D721Med (cell line): ENCODE measurements at places on chromosomes 1 and 21.

GRCh38 chr1:67627906-67628305 lies 57.1 kb upstream of the GADD45A start:
- no peak for DNase-seq

- DNase-seq = no peak
Observed at GRCh38 chr21:40964691-40965090, 117.7 kb upstream of the DSCAM start.

DNA sequence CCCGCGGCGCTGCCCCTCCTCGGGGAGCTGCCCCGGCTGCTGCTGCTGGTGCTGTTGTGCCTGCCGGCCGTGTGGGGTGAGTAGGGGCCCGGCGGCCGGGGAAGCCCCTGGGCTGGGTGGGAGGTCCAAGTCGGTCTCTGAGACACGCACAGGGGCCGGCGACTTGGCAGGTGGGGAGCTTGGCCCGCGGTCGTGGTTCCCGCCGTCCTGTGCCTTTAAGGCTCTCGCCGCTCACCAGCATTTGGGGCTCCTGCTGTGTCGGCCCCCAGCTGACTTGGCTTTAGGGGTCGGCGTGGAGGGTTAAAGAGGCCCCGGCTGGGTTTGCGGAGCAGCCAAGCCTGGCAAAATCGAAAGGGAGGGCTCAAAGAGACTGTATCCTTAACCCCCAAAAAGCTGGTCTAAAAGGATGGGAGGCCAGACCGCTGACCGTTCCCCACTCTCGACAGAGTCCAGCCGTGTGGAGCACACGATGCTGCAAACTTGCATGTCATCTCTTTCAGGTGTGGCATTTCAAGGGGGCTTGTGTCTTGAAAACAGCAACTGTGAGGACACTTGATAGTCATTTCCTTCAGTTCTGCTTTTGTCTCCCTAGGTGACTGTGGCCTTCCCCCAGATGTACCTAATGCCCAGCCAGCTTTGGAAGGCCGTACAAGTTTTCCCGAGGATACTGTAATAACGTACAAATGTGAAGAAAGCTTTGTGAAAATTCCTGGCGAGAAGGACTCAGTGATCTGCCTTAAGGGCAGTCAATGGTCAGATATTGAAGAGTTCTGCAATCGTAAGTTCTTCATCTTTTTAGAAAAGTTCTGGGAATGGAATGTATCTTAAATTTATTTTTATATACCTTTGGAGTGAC lies 540 bp downstream of the CD55 start:
- DNase-seq = no peak

DNA sequence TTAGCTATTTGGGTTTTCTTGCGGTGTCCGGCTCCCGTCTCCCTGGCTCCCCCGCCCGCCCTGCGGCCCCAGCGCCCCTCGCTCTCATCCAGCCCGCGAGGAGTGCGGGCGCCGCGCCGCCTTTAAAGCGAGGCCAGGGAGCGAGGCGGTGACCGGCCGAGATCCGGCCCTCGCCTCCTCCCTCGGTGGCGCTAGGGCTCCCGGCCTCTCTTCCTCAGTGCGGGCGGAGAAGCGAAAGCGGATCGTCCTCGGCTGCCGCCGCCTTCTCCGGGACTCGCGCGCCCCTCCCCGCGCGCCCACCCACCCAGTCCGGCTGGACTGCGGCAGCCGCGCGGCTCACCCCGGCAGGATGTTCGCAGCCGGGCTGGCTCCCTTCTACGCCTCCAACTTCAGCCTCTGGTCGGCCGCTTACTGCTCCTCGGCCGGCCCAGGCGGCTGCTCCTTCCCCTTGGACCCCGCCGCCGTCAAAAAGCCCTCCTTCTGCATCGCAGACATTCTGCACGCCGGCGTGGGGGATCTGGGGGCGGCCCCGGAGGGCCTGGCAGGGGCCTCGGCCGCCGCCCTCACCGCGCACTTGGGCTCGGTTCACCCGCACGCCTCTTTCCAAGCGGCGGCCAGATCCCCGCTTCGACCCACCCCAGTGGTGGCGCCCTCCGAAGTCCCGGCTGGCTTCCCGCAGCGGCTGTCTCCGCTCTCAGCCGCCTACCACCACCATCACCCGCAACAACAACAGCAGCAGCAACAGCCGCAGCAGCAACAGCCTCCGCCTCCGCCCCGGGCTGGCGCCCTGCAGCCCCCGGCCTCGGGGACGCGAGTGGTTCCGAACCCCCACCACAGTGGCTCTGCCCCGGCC lies 492 bp downstream of the HLX start:
- DNase-seq = no peak

- DNase-seq = no peak
Observed at GRCh38 chr21:25370311-25370744, 237.0 kb downstream of the MRPL39 start.

DNA sequence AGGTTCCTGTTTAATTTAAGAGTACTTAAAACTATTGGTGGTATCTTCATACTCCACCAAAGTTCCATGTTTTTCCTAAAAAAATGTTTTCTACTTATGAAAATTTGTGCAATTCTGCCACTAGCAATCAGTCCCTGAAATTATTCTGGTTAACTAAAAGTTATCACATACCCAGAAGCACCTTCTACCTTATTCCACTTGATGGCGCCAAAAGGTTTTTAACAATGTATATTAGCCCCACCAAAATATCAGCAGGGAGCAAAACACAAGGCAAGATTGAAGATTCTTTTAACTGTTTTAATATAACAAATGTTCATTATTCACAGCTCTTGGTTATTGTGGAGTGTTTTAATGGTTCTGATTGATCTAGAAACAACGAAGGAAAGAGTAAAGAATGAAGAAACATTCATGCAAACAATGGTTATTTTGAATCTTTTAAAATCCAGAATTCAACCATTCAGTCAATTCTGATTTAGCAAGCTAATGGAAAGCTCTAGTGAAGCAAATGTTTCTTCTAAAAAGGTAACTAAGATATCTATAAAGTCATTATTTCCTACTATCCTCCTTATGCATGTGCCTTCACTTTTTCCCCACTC lies 67.2 kb downstream of the TTLL7 start:
- DNase-seq = no peak

DNA sequence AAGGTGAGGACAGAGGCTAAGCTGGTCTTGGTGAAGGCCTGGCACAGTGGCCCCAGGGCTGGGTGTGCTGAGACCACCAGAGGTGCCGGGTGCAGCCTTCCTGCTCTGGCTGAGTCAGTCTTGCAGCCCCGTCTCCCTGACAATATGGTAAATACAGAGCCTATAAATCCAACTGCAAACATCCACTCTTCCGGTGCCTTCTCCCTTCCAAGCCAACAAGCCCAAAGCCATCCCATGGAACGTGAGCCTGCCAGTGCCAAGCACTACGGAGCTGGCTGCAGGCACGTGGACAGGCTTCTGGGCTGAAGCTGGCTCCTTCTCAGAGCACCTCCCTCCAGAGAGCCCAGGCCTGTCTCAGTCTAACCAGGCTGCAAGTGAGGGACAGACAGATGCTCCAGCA lies 70.0 kb downstream of the TRABD2B start:
- no peak for DNase-seq

- no peak for DNase-seq
Observed at GRCh38 chr21:41767606-41768436, 969 bp upstream of the RIPK4 start.

DNA sequence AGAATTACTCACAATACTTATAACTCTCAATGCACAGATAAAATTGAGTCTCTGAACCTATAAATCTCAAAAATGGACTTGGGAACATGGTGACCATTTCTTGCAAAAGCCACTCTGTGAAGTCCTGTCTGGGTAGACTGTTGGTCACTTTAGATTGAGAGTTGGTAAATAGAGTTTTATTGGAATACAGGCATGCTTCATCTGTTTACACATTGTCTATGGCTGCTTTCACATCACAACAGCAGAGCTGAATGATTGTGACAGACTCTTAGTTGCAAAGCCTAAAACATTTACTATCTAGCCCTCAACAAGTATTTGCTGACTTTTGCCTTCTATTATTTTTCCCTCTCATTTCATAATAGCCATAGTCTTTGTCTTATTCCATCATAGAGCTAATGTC lies 24.1 kb upstream of the ASPM start:
- DNase-seq = no peak

- DNase-seq = no peak
Observed at GRCh38 chr1:192940658-192941057, 118.5 kb downstream of the UCHL5 start.

GRCh38 chr1:98923667-98924066 lies 81.0 kb downstream of the PLPPR5 start:
- no peak for DNase-seq

DNA sequence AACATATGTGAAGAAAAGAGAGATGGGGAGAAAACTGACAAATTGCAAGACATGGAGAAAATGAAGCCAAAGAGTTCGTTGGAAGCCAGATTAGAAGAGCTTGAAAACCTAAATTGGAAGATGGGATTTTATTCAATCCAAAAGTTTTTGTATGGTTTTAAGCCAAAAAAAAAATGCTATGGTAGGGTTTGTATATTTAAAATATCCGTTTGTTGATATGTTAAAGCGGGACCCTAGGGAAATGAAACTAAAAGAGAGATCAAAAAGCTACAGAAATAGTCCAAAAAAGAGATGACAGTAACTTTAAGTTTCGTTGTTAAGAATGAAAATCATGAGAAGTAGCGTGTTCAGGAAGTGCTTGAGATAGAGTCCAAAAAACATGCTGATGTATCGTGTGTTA lies 617.7 kb upstream of the ADGRL2 start:
- DNase-seq = no peak

- DNase-seq = no peak
Observed at GRCh38 chr1:147243228-147243685, 773 bp downstream of the CHD1L start.

DNA sequence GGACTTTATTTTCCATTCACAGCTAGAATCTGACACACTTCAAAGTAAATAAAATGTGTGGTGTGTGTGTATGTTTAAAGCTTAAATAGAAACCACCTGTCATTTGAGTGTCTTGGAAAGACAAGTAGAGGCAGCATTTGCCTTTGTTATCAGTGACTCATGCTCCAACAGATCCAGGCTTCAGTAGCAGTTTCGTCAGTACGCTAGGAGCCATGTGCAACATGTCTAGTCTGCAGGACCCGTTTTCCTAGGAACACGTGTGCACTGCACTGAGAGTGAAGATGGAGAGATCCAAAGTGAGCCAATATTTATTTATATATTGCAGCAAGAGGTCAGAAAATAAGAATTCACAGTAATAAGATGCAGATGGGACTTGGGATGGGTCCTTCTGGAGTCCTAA lies 41.8 kb downstream of the SGIP1 start:
- DNase-seq = no peak

DNA sequence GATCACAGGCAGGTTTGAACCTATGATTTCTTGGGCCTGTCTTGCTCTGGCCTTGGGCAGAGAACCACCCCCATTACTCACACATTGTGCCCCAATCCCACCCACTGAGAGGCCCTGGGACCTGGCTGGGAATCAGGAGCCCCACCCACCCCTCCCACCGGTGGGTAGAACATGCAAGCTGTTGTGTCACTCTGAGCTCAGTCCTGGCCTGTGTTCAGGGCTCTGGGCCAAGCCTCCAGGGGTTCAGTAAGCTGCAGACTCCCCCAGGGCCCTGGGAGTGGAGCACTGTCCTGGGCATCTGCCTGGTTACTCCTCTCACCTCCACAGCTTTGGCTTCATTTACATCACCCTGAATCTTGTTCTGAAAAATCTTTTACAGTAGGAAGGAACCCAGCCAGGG lies 270.5 kb downstream of the RRAGC start:
- DNase-seq = no peak

DNA sequence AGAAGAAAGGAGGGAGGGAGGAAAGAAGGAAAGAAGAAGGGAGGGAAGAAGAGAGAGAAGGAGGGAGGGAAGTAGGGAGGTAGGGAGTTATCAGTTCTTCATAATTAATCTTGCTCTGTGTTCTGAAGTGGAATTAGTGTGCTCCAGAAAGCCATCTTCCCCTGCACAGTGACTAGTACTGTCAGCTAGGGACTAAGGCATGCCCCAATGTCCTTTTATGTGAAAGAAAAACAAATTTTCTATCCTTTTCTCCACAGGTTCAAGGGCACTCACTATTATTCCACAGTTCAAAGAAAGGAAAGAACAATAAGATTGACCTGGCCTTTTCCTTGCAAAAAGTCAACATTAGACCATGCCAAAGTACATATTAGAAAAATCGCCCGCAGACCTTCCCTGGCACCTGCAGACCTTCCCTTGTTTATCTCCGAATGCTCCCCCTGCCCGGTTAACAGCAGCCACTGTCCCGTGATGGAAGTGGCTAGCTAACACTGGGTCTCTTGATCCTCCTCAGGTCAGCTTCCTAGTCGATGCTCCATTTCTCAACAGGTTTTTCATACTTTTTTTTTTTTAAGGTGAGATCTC lies 107.2 kb upstream of the EDEM3 start:
- DNase-seq = no peak

- no peak for DNase-seq
Observed at GRCh38 chr1:217895841-217896240, 264.7 kb downstream of the SPATA17 start.

DNA sequence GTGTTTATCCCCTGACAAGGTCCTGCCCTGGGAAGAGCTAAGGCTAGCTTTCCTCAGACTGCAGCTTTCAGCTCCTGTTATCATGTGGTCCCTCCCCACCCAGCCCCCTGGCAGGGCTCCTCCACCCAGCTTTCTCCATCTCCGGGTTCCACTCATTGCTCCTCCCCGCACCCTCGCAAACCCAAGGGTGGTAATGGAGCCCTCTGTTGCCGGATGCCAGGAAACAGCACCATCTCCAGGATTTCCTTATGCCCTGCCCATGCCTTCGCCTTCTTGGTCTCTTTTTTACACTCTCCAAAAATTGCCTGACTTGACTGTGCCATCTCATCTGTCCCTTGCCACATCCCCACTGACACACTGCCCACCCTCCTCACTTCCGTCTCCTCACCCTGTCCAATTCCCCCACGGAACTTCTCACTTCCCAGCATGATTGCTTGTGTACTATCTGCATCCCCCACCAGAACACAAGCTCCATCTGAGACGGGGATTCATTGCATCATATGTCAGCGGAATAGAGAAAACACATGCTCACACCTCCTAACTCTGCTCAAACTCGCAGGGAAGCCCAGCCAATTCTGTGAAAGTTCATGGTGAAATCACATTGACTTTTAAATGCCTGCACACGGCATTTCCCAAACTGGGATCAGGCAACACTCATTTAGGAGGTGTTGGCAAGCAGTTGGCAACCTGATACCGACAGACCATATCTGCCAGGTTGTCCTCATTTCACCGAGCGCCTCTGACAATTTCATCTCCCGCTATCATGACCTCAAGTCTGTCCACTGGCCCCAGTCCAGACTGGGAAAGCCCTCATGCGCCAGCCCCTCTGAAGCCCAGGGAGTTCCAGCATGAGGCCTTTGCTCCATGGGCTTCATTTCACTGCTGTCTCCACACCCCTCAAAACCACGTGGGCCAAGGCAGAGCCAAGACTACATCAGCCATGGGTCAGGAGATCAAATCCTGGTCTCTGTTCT lies 201.1 kb downstream of the MATN1 start:
- DNase-seq = no peak

DNA sequence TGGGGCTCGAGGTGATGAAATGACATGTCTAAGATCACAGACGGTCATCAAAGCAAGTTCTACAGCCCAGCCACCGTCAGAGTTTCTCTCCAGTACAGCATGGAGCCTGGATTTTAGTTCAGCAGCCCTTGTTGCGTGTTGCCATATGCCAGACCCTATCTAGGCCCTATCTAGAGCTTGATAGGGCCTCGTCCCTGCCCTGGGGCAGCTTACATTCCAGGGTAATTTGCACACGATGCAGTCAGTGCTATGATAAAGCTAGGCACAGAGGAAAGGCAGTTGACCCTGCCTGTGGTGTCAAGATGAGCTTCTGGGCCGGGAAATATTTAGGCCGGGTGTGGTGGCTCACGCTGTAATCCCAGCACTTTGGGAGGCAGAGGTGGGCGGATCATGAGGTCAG lies 18.9 kb downstream of the ETV3L start:
- DNase-seq = no peak

GRCh38 chr1:200030791-200031190 lies 3.3 kb downstream of the NR5A2 start:
- no peak for DNase-seq

GRCh38 chr1:226542623-226543103 lies 5.9 kb upstream of the STUM start:
- DNase-seq = no peak
